ENCODE measurements at places on chromosomes 4 and X.

GRCh38 chrX:1242891-1243402, 25.7 kb upstream of the CSF2RA start:
- DNase-seq = peak; percentile 50

GRCh38 chr4:66694739-66695138, 850.6 kb downstream of the CENPC start:
- no peak for DNase-seq

GRCh38 chr4:183154701-183155391, 55.8 kb downstream of the WWC2 start:
- no peak for DNase-seq

DNA sequence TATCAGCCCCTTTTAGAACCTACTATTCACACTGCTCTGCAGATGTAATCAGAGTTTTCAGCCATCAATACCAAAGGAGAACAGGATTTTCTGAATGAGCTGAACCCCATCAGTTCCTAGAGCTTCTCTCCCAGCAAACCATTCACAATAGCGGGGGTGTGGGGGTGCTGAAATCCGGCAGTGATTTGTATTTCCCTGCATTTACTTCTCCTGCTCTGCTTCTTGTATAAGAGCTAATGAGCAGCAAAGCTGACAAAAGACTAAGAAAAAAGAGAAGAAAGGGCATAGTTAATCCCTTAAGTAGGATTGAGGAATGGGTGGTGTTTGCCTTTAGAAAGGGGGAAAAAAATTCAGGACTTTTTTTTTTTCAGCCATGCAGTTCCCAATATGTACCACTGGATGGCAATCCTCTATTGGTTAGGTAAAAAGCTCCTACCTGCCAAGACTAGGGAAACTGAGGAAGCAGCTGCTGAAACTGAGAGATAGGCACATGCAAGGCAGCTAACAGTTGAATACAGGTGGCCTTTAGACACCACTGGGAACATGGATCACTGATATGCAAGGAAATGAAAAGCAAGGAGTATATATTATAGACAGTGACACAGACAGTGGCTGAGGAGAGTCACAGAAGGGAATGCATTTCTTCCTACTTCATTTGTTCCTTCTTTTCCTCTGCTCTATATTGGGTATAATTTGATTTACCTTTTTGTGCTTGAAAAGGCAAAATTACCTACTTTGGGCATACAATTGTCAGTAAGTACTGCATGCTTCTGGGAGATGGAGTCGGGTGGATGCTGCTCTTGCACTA, 217.9 kb downstream of the HS6ST2 start:
- no peak for DNase-seq

- DNase-seq = no peak
Measured at GRCh38 chrX:122092360-122092759, 1045.0 kb downstream of the GLUD2 start.

DNA sequence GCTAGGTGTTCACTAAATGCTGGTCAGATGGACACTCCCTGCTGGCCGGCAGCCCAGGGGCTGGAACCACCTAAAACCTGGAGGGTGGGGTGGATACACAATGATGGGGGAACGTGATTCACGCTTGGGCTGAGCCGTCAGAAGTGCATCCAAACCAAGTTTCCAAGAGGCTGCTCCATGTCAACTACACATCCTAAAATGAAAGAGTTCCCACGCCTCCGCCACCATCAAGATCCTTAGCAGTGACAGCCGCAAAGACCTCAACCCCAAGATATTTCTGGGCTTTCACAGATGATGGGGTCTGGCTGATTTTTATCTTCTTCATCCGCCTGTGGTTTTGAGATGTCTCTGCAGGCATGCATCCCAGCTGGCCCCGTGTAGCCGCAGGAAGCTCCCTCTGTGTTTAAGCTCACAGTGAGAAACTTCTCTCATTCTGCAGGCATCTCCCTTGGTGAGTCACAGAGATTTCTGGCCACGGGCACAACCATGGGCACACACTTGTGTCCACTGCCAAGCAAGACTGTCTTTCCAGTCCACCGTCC, 84.4 kb downstream of the HTRA3 start:
- DNase-seq = no peak

GRCh38 chr4:37535872-37536271, 150.3 kb downstream of the RELL1 start:
- DNase-seq = no peak

- no peak for DNase-seq
Measured at GRCh38 chrX:9535101-9535500, 70.2 kb downstream of the TBL1X start.

DNA sequence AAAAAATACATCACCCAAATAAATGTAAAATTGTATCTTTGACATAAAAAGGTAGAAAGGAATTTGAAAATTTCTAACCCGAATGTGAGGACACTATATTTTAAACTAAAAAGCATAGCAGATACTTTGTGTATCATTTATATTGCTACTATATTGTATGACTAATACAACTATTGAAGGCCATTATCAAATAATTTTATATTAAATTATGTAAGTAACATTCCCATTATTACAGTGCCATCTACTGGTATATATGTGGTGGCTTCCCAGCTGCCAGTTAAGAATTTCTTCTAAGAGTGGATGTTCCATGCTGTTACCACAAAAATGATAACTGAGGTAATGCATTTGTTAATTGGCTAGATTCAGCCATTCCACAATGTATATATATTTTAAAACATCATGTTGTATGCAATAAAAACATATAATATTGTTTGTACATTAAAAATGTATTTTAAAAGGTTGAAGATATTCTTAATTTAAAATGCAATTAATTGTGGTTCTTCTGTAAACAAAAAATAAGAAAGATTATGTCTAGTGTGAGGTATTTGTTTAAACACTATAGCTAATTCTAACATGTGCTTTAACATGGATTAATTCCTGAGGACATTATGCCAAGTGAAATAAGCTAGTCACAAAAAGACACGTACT, 65.3 kb downstream of the EGF start:
- DNase-seq = peak; percentile 13

Measured in CD4-positive, alpha-beta T cell treated with Interleukin-6 for 4 hours (primary cell).